Right kidney (tissue), 9 donors: ENCODE measurements at places on chromosomes 4 and X.
A peak's percentile ranks its signal among the peaks of the same experiment; 100 is the strongest.

DNA sequence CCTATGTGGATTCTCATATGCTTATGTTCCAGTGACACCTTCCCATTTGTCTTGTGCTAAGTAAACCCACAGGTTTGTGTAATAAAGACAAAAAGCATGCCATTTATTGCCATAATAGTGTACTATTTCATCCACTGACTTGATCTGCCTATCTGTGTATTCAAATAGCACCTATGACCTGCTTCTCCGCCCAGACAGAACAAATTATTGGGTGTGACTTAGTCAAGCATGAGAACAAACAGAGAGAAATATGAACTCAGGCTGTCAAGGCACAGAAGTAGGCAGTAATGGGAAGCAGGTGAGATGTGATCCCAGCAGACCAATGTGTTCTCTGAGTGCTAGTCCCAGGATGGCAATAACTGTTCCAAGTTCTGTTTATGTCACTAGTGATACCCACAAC, 25.4 kb downstream of the ELOVL6 start:
- DNase-seq, result no peak

GRCh38 chr4:61507091-61507490, 307.0 kb downstream of the ADGRL3 start:
- no peak for DNase-seq

GRCh38 chrX:30610026-30610425, 32.5 kb upstream of the TASL start:
- DNase-seq, result no peak

DNA sequence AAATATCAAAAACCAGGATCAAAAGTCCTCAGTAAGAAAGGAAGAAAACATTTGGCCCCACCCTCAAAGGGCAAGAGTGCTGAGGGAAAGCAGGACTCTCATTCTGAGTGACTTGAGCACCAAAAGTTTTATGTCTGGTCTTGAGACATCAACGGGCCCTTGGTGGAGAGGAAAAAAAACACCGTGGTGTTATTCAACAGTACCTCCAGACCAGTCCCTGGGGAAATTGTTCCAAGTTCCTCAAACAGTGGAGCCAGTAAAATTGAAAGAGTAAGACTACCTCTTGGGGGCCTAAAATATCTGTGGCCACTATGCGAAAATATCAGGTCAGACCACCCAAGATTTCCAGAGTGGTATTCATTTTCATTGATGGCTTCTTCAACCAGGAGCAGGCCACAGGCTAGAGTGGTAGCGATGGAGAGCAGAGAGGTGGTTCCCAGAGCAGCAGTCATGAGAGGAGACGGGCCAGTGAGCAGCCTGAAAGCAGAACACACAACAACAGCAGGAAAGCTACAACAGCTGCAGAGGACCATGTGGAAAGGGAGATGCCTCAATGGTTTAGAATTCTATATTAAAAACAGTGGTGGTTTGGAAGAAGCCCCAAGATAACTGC, 63.7 kb upstream of the RPL34 start:
- DNase-seq, result no peak

DNA sequence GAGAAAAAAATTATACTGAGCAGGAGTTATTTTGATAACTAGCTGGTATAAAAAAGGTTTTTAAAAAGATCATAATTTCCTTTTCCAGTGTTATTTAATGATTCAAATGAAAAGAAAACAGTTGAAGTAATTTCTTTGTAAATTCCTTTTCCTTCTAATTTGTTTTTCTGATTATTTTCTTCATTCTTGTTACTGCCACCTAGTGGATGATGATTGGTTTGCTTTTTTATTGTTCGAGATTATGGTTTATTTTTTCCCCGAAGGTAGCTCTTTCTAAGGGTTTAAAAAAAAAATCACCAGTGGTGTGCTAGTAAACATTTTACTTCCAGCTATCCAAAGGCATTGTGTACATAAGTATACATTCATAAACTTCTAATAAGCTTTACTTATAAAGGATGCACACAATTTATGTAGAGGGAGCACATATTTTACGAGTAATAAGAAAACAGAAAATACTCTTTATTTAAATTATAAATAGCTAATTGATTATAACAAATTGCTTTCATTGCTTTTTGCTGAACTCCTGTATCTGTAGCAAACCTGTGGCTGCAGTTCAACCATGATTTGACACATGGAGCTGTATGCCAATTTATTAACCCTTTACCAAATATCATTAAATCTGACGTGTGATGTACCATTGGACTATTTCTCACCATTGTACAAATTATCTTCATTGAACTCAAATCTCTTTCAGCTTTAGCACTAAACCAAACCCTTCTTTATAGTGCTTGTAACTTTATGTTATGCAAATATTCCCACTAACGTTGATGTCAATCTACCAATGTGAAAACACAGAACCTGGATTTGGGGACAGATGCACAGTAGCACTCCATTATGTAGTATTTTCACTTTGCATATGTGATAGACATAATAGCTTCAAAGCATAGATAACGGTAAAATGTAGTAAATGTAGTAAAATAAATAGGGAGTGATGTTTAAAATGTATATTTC, 97.8 kb upstream of the ANK2 start:
- DNase-seq, result no peak

- peak; percentile 79 for DNase-seq
Observed at GRCh38 chr4:3074846-3075651, 568 bp downstream of the HTT start.

- DNase-seq, result no peak
Observed at GRCh38 chr4:169940460-169940859, 85.7 kb downstream of the MFAP3L start.

GRCh38 chrX:3550160-3550751, 163.2 kb downstream of the PRKX start:
- DNase-seq, result no peak

DNA sequence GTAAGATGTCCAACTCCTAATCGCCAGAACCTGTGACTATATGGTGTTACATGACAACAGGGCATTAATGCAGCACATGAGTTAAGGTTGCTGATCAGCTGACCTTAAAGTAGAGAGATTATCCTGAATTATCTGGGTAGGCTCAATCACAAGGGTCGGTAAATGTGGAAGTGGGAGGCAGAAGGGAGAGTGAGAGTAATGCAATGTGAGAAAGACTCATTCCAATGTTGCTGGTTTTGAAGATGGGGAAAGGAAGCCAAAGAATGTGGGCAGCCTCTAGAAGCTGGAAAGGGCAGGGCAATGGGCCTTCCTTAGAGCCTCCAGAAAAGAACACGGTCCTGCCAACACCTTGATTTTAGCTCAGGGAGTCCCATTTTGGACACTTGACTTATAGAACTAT, 67.4 kb downstream of the STX18 start:
- DNase-seq, result no peak

DNA sequence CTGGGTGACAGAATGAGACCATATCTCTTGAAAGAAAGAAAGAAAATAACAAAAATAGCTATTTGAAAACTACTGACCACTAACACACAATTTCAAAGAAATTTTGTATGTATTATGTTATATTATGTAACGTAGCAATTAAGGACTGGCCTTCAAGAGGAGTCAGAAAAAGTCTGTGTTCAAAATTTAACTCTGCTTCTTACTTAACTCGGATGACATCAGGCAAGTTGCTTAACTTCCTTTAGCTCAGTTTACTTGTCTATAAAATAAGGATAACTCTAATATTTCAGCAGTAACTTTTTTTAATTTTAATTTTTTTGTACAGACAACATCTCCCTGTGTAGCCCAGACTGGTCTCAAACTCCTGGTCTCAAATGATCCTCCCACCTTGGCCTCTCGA, 14.6 kb upstream of the PRSS12 start:
- no peak for DNase-seq

- no peak for DNase-seq
Observed at GRCh38 chr4:160318567-160319220, 1215.8 kb downstream of the RAPGEF2 start.

- DNase-seq, result peak; percentile 62
Observed at GRCh38 chr4:6546681-6547447, 28.1 kb upstream of the MAN2B2 start.

GRCh38 chrX:109890300-109890699, 112.6 kb upstream of the TMEM164 start:
- no peak for DNase-seq

- no peak for DNase-seq
Observed at GRCh38 chrX:100973411-100973810, 3.9 kb downstream of the ARL13A start.

DNA sequence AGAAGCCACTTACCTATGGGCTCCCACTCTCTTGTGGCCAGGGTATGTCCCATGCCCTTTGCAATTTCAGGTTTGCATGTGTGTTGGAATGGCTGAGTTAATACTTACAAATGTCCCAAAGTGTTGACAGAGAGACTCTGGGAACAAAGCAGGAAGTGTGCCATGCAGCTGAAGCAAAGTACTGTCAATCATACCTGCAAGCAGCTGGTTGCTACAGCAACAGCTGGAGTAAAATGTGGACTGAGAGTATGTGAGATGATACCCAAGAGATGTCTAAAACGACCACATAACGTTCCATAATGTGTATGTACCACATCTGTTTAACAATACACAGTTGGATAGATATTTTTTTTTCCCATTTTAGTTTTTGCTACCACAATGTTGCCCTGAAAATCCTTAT, 82.8 kb upstream of the CAMK2D start:
- DNase-seq, result no peak

GRCh38 chr4:6360385-6360784, 90.7 kb downstream of the WFS1 start:
- no peak for DNase-seq

GRCh38 chr4:24912252-24913118, at the start of gene CCDC149:
Gene CCDC149, minus strand, starts transcription at chr4:24913042. Its CDS starts 178 bp downstream, at chr4:24912864.
- peak; percentile 89 for DNase-seq

GRCh38 chr4:82501154-82501442, 60.7 kb downstream of the TMEM150C start:
- DNase-seq, result no peak

DNA sequence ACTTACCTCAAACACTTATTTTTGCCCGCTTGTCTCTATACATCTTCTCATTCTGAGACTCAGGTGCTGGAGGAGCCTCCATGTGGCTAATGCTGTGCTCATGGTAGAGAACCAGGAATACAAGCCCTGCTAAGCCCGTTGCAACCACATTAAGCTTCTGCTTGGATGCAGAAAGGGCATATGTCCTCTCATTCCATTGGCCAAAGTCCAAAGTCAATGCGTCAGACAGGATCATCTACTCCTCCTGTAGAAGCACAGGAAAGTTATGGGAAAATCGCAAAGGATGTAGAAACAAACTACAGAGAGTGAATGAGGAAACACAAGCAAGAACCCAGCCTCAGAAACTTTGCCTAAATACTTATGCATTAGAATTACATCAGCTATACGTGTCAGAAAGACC, 124.5 kb upstream of the AGA start:
- DNase-seq, result no peak

- DNase-seq, result no peak
Observed at GRCh38 chrX:73922856-73923455, 360.0 kb downstream of the CHIC1 start.

DNA sequence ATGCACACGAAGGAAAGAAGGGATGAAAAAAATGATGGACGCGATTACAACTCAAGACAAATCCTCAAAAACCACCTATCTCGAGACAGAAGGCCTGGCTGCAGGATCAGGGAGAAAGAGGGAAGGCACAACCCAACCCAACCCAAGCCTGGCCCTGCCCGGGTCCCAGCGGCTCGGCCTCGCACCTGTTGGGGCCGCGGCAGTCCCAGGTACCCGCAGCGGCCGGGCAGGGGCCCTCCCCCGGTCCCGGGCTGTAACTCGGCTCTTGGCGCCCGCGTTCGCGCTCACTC, 464 bp downstream of the RASGEF1B start:
- DNase-seq, result no peak

DNA sequence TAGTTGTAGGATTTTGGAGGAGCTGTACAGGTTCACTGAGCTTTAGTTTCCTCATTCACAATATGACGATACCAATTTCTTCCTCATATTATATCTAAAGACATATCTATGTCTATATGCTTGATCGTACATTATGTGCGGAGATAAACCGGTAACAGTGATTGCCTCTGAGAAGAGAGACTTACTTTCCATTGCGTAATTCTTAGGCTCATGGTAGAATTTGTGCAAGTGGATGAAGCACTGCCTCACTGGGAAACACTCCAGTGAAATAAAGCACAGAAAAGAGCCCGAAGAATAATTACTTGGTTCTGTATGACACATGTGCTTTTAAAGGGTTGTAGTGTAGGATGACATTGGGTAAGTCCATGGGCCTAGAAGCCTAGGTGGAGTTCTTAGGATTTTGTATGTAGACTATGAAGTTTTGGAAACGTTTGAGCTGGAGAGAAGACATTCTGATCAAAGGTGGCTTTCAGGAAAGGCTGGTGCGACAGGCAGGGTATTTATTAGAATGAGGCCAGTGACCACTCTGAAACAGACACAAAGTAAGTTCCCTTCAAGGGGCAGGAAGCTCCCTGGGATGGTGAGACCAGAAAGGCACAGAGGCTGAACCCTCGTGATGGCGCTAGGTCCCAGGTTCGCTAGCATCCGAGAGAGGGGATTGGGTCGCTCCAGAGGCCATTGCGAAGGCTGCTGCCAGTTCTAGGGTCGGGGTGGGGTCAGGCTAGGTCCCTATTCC, 649 bp upstream of the VBP1 start:
- no peak for DNase-seq

- no peak for DNase-seq
Observed at GRCh38 chrX:2311501-2311900, 189.3 kb downstream of the DHRSX start.

GRCh38 chr4:88185906-88186305, 27.5 kb upstream of the ABCG2 start:
- DNase-seq, result no peak

GRCh38 chr4:137866671-137867070, 334.4 kb upstream of the PCDH18 start:
- DNase-seq, result no peak

DNA sequence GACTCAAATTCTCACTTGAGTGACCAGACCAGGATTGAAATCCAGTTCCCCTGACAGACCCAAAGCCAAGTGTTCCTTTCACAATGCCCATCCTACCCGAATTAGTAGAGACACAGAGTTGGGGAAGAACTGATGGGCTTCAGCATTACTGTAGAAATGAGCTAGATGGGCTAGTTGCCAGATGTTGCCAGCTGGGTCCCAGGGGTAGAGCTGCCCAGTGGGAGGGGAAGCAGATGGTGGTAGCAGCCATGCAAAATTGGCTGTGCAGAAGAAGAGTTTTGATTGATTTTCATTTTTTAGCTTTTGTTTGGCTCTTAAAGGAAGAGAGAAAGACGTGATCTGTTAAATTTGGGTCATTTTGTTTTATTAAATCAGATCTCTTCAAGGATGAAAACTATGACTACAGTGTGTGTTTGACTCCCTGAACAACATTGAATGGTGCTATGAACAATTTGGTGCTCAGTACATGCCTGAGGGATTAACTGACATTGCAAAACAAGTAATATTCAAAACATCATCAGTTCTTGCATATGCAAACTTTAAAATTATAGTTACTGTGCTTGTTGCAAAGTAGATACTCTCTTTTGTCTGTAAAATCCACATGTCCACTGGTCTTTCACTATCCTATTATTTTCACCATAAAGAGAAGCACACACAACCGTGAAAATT, 86.0 kb downstream of the PARM1 start:
- no peak for DNase-seq

GRCh38 chr4:130485371-130485770, 1389.4 kb downstream of the C4orf33 start:
- DNase-seq, result no peak
